ENCODE measurements at places on chromosomes 2 and 18.

- DNase-seq: peak; percentile 57
Observed at GRCh38 chr2:12619975-12620374, 96.8 kb upstream of the TRIB2 start.

DNA sequence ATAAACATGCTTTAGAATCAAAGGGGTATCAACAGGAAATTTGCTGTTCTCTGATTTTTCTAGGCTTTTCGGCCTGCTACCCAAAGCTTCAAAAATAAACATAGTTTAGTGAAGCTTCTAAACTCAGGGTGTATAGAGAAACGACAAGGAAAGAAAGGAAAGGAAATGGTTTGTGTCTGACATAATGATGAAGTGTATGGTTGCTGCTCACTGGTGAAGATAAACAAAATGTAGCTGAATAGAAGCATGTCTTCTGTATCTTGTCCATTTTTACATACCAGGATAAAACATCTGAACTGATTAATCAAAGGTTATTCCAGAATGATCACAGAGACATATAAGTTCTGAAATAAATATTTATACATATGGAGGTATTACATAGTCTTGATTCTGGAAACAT lies 1324.6 kb upstream of the NRXN1 start:
- no peak for DNase-seq

- peak; percentile 32 for DNase-seq
Observed at GRCh38 chr18:31603315-31603714, 11.6 kb downstream of the TTR start.

DNA sequence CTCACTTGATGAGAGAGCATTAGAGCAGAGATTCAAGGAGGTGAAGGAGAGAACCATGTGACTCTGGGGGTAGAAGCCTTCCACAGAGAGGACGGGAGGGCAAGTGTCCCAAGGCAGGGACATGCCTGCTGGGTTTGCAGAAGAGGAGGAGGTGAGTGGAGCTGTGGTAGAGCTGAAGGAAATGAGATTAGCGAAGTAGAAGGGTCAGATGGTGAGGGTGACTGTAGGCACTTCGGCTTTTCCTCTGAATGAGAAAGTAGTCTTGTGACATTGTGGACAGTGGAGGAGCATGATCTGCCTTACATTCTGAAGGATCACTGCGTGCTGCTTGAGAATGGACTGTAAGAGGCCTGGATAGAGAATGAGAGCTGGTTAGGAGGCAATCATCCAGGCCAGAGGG lies 126.0 kb downstream of the NXPH2 start:
- DNase-seq: peak; percentile 5

DNA sequence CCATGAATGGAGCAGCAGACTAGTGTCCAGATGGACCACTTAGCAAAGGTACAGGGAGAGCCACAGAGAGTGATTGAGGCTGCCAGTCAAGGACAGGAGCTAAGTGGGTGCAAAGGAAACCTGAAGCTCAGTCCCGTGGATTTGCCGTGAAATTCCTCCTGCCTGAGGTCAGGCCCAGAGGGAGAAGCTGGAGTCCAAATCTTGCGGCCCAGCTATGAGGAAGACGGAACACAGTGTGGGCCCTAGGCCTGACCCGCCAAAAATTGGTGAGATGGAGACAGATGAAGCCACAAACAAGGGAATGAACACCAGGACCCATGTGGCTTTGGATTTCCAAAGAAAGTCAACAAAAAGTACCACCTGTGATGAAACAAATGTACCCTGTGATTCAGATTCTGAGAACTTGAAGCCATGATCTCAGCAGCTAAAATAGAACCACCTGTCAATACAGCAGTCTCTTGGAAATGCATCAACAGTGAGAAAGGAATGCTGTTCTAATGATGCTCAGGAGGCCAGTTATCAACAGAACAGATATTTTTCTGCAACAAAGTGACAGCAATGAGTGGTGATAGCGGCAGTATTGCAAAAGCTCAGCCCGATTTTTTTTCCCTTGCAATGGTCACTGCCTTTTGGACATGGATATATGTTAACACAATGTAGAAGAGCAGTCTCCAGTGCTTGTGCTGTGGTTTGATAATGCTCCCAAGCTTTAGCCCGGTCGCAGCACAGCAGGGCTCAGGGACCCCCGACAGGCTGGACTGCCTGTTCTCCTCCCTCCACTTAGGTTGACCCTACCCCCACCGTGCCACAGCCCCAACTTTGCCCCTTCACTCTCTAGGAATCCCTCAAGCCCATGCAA lies 10.7 kb downstream of the COL6A3 start:
- DNase-seq: no peak

- DNase-seq: no peak
Observed at GRCh38 chr18:12861637-12862036, 22.4 kb downstream of the PTPN2 start.

GRCh38 chr2:118150294-118150693 lies 62.0 kb downstream of the INSIG2 start:
- no peak for DNase-seq

DNA sequence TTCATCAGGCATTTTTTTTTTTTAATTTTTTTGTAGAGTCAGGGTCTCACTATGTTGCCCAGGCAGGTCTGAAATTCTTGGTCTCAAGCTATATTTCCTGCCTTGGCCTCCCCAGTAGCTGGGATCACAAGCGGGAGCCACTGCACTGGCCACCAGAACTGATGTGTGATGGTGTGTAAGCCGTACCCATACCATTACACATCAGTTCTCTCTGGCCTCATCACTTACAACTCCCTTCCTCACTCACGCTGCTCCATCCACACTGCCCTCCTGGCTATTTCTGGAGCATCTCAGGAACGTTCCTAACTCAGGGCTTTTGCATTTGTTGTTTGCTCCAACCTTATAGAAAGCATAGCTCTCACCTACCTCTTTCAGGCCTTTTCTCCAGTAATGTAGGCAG lies 834.5 kb upstream of the ID2 start:
- no peak for DNase-seq

GRCh38 chr2:235463893-235464292 lies 29.9 kb upstream of the AGAP1 start:
- DNase-seq: no peak
